ENCODE measurements at places on chromosomes 2 and 18.

- DNase-seq = no peak
Observed at GRCh38 chr2:217231212-217231611, 371.3 kb upstream of the TNP1 start.

GRCh38 chr2:47217277-47217676 is 62.2 kb upstream of the STPG4 start:
- no peak for DNase-seq

GRCh38 chr2:172220121-172220520 is 117.4 kb upstream of the DLX2 start:
- no peak for DNase-seq

DNA sequence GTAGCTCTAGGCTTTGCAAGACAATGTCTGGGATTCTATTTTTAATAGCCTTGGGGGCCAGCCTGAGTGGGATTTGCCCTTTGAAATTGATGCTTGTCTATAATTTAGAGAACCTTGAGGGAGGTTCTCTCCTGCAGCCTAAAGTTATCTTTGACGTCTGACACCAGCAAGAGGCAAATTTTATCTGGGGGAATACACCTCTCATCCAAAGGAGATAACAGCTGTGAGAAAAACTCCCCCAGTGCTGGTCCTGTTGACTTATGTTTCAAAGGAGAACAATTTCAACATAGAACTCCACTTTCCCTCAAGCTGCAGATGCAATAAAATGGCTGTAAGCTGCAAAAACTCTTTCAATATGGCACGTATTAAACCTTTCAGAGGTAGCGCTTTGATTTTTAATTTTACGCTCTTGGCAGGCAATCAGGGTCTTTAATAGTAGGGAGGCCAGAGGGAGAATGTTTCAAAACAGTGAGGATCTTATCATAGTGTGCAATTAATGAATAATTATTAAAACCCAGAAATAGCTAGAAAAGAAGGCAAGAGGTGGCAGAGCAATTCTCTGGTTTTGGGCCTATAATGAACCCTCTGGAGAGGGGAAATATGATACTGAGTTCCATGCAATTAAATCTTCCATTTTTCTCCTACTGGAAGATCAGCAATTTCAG is 62.4 kb downstream of the LYPD1 start:
- peak; percentile 69 for DNase-seq

DNA sequence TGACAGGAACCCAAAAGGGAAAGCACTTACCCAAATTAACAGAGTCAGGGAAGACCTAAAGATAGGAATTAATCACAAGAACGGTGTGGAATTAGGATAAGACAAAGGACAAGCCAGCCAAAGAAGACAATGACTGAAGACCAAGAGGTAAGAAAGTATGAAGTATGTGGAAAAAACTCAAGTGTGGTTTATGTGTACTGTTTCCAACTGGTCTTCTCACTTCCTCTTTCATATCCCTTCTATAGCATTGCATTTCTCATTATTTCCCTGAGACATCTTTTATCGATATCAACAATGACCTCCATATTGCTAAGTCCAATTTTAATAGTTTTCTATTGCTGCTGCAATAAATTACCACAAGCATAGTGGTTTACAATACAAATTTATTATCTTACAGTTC is 313.5 kb upstream of the SLC39A10 start:
- DNase-seq = no peak

- DNase-seq = no peak
Observed at GRCh38 chr2:84899304-84900204, 5.9 kb upstream of the TMSB10 start.

- no peak for DNase-seq
Observed at GRCh38 chr2:204909791-204910190, 364.5 kb downstream of the PARD3B start.

- no peak for DNase-seq
Observed at GRCh38 chr18:48459016-48459415, 49.8 kb upstream of the ZBTB7C start.

DNA sequence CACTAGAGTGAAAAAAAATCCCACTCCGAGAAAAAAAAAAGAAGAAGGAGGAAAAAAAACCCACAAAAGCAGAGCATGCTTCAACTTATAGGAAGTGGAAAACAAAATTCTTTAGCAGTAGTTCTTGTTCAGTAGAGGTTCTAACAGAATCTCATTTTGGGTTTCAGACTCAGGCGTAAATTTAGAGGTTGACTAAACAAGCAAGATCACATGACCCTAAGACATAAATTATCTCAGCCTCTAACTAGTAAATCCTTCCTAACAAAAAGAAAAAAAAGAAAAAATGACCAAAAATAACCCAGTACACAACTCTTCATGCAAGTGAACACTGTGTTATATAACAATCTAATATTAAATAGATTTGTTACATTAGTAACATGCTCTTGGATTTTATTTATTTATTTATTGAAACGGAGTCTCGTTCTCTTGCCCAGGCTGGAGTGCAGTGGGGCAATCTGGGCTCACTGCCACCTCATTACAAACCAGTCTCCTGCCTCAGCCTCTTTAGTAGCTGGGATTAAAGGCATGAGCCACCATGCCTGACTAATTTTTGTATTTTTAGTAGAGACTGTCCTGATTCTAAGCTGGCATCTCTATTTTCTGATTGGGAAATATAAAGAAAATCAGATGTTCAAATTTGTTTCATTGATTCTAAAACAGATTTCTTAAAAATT is 35.4 kb downstream of the PPP4R3B start:
- DNase-seq = no peak

GRCh38 chr2:232588680-232589585 is 38.4 kb downstream of the EIF4E2 start:
- DNase-seq = no peak

GRCh38 chr18:12749121-12749520 is 46.3 kb downstream of the PSMG2 start:
- no peak for DNase-seq

DNA sequence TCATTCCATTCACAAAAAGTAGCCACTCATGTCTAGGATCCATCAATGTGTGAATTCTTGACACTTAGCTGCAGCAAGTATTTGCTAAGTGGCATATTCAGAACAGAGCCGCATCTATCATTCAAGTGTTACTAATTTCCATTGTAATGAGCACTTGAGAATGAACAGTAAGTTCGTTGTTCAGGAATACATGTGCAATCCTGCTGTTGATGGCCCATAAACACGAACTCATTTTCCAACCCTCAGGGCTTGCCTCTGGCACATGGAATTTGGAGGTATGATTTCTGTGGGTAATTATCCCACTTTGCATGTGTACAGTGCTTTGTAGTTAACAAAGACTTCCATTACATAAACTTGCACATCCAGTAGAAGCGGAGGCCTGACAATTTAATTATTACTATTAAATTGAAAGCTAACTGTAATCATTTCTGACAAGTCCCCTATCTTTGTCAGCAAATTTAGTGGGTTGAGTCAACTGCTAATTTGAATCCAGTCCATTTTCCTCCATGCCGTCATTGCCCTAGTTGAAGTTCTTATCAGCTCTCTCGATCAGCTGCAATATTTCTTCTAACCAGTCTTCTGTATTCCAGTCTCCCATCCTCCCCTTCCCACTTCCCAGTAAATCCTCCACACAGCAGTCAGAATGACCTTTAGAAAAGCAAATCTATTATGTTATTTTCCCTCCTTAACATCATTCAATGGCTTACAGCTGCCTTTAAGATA is 116.0 kb upstream of the AQP4 start:
- DNase-seq = peak; percentile 96

GRCh38 chr2:236753606-236754270 is 184.1 kb downstream of the ACKR3 start:
- no peak for DNase-seq

GRCh38 chr2:30421604-30422443 is 25.2 kb upstream of the LCLAT1 start:
- DNase-seq = no peak

DNA sequence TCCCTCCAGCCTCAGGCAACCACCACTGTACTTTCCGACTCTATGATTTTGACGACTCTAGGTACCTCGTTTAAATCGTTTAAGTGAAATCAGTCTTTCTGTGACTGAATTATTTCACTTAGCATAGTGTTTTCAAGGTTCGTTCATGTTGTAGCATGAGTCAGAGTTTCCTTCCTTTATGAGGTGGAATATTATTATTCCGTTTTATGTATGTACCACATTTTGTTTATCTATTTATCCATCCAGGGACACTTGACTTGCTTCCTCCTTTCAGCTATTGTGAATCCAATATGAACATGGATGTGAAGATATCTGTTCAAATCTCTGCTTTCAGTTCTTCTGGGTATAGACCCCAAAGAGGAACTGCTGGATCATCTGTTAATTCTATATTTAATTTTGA is 19.1 kb downstream of the IL1R2 start:
- no peak for DNase-seq

DNA sequence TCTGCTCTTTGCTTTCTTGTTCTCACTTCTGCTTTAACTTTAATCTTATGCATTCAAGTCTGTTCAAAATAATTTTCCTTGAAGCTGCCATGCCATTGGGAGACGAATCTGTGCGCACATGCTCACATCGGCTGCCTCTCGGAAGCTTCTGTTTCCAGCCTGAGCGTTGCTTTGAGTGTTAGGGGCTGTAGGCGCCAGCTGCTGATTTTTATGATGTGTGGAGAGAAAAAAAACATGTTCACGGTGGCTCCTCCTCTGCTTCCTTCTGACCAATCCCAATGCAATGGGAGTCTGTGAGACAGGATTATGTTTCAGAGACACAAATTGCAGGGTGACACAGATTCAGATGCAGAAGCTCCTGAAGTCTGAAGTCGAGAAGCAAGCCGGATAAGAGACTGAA is at the start of gene MC4R:
MC4R (minus strand) TSS at position 180 of the 400 bp plus-strand sequence. CDS start 426 bp downstream, outside the sequence.
- peak; percentile 96 for DNase-seq

DNA sequence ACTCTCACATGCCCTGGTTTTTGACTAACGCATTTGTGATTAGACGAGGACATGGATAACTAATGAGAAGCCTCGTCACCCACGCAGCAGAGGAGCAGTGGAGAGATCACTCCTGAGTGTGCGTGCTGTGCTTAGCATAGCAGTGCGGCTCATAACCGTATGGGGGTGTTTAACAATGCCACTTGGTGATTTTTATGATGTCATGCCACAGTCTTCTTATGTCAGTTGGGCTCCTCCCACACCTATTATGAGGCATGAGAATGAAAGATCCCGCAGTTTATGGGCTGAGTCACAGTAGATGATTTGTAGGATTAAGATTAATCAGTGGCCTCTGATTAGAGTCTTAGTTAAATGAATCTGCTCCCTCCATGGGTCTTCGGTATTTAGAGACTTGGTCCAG is 2.5 kb upstream of the SMIM21 start:
- DNase-seq = no peak

GRCh38 chr2:216350214-216350791 is 22.0 kb downstream of the MARCHF4 start:
- no peak for DNase-seq

DNA sequence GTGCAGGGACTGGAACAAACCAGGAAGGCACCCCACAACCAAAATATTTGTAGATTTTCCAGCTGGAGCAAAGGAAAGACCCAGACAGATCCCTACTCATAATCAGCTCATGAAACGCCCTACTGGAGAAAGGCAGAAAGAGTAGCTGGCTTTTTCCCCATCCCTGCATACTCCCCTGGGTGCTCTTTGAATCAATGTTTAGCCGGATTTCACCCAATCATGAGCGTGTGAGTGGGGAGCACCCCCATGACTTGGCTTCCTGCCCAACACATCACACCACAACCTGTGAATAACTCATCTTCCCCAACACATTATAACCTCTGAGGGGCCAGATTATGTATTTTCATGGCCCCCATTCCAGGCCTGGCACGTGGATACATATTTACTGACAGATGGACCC is 35.1 kb upstream of the SLC14A1 start:
- DNase-seq = no peak

DNA sequence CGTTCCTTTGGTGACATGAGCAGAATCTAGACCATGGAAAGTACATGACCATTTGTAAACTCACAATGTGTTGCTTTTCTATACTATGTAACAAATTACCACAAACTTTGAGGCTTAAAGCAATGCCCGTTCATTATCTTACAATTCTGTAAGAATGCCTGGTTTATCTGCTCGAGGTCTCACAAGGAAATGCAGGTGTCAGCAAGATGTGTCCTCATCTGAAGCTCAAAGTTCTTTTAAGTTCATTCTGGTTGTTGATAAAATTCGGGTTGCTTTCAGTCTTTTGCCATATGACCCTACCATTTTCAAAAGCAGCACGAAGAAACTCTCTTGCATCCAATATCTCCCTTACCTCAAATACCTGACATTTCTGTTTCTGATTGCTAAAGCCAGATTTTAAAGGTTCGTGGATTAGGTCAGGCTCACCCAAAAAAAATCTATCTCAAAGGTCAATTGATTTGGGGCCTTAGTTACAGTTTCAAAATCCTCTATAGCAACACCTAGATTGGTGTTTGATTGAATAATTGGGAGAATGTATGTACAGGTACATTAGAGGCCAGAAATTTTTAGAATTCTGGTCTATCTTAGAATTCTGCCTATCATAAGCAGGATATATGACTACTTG is 125.9 kb downstream of the TMEM131 start:
- DNase-seq = no peak

DNA sequence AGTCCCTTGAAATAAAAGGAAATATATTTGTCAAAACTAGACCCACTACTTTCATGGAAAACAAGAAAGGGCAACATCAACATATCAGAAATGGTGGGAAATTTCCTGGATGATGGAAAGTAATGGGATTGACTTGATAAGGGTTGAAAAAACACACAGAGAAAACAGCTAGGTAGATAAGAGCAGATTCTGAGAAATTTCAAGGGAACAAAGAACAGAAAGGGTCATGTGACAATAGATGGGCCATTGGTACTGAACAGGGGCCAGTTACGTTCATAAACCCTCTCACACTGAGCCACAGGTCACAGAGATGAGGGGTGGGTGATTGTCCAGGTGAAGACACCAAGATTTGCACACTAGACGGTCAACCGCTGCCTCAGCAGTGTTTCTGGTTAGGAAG is 98.7 kb downstream of the QPCT start:
- no peak for DNase-seq

- peak; percentile 8 for DNase-seq
Observed at GRCh38 chr2:192196421-192197194, 1.9 kb upstream of the TMEFF2 start.

- DNase-seq = peak; percentile 9
Observed at GRCh38 chr2:196990788-196991461, 64.4 kb upstream of the PGAP1 start.

DNA sequence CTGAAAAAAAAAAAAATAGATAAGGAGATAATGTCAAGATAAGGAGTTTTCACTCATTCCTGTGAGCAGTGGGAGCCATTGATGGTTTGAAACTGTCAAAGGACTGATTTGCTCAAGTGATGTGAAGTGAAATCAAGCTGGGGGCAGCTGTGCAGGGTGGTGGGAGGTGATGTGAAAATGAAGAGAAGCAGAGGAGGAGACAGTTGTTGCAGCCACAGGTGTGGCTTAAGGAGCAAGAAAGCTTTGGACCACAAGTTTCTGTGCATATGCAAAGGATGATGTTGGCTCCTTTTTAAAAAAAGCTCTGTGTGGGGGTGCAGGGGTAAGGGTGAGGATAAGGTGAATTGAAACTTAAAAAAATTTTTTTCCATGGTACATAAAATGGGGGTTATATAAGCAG is 8.3 kb downstream of the EFR3B start:
- DNase-seq = no peak

- no peak for DNase-seq
Observed at GRCh38 chr2:19425419-19425818, 67.0 kb upstream of the OSR1 start.

GRCh38 chr2:235563056-235563910 is 69.4 kb downstream of the AGAP1 start:
- DNase-seq = no peak

GRCh38 chr2:144524118-144525009 is 4.4 kb upstream of the ZEB2 start:
- peak; percentile 52 for DNase-seq

Measured in NCI-H1105 treated with DMSO at 0.1 percent for 48 hours (cell line).